ENCODE measurements at places on chromosomes 12 and 14.

DNA sequence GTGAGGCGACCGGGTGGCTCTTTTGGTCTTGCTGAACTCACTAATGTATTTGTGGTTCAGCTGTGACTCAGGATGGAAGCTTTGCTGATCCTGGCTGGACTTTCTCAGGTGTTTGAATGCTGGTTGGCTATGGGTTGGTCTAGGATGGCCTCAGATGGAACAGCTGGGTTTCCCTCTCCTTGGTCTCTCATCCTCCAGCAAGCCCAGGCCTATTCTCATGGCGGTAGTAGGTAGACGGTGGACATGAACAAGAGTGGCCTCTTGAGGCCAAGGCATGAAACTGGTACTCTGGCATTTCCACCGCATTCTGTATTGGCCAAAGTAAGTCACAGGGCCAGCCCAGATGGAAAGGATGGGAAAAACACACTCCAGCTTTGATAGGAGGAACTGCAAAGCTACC, 11.8 kb upstream of the POLR3B start:
- DNase-seq, result no peak

- no peak for DNase-seq
Observed at GRCh38 chr12:55844961-55845360, 2.2 kb upstream of the MMP19 start.

GRCh38 chr14:101965181-101965544, 790 bp downstream of the DYNC1H1 start:
- DNase-seq, result no peak

DNA sequence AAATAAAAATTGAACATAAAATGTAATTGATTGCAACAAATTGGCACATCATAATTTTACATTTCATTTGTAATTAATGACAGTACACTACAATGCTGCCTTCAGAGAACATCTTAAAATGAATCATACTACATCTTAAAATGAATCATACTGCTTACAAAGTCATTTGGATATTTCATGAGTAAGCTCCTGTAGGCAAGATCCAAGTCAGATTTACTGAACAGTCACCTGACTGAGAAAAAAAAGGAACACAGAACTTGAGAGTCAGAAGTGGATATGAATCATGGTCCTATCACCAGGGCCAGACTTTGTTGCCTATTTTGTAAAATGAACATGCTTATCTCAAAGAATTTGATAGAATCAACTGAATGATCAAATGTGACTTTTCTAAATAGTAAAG, 32.7 kb upstream of the FBLN5 start:
- peak; percentile 65 for DNase-seq

GRCh38 chr12:96521895-96522682, 32.7 kb downstream of the CFAP54 start:
- DNase-seq, result no peak

DNA sequence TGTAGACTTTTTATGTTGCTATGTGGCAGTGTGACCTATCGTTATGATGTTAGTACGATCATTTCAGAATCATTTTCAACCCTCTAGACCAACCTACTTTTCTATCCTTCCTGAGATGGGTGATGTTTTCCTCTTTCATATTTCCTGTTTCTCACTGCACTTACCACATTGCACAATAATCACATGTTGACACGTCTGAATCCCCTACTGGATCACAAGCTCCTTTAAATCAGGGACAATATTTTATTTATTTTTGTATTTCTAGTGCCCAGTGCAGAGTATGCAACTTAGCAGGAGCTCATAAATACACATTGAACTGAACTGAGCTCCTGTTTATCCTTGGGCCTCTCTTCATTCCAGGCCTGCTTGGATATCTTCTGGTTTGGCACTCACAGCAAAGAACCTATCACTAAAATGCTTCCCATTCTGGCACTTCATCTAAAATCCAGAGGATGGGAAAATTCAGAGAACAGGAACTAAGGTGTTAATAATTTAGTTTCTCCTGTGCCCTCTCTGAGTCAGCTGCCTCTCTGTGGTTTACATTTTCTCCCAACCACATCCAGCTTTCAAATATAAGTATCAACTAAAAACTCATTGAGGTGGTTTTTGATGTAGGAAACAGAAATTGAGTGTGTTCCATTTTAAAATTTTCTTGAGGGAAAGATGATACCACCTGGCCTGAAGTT, 69.4 kb upstream of the DYRK2 start:
- no peak for DNase-seq

- no peak for DNase-seq
Observed at GRCh38 chr12:109685574-109686447, 27.8 kb upstream of the FAM222A start.

DNA sequence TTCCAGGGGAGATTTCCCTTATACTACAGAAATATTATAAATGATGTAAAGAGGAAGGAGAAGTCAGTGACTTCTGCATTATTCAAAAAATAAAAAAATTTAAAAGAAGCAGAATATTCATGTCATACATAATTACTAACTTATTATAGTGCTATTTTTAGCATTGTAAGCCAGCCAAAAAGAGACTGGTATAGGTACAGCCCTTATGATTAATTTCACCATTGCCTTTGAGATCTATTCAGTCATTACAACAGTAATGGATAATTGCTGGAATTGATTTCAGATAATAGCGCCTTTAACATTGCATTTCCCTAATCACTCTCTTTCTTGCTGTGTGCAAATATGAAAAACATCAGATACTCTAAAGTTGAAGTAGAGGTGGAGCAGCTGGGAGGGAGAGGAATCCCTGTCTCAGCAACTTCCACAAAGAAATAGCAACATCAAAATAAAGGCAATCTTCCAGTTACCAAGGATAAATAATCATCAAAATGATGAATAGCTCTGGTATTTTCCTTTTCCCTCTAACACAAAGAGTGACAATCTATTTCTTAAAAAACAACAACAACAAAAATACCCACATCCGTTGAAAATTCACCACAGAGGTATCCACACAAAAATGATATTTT, 71.8 kb upstream of the OVCH1 start:
- no peak for DNase-seq

GRCh38 chr14:105349992-105350391, 35.4 kb downstream of the PACS2 start:
- DNase-seq, result no peak

GRCh38 chr12:12305568-12306300, 38.9 kb upstream of the LRP6 start:
- DNase-seq, result no peak

DNA sequence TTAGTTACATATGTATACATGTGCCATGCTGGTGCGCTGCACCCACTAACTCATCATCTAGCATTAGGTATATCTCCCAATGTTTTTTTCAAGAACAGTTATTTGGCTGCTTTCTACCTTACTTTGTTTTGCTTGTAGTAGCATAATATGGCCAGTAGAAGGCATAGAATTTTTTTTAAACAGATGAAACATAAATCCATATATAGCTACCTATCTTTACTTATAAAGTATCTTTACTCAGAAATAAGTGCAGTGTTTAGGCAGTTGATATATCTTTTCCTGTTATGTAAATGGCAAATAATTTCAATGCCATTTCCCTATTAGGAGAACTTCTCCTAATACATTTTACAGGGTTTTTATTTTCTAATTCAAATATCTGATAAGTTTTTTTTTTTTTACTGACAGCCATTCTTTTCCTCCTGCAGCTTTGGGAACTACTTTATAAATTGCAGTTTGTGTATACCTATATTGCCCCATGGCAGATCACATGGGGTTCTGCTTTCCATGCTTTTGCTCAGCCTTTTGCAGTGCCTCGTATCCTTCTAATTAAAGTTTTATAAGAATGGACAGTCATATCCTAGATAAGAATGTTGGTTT, 143.1 kb downstream of the PCNX1 start:
- no peak for DNase-seq

GRCh38 chr12:57604992-57605810, 577 bp downstream of the DTX3 start:
- DNase-seq, result no peak
